Activated T-helper 1 cell treated with Interleukin-2 at 50 U/mL for 16 hours (primary cell): ENCODE measurements at places on chromosomes 16 and 17.

DNA sequence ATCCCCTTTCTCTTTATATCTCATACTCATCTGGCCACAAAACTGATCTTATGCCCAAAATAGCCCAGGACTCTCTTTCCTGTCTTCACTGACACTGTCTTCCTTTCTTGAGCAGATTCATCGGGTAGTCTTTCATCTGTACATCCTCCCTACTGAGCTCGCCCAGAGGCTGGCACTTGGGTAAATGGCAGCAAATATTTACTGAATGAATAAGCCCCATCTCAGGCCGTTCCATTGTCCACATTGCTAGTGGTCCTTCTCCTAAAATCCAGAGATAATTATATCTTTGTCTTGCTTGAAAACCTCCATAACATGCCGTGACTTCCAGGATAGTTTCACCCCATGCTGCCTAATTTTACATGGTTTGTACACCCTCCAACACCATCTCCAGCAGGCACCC lies 158.1 kb upstream of the SDK2 start:
- DNase-seq = no peak

DNA sequence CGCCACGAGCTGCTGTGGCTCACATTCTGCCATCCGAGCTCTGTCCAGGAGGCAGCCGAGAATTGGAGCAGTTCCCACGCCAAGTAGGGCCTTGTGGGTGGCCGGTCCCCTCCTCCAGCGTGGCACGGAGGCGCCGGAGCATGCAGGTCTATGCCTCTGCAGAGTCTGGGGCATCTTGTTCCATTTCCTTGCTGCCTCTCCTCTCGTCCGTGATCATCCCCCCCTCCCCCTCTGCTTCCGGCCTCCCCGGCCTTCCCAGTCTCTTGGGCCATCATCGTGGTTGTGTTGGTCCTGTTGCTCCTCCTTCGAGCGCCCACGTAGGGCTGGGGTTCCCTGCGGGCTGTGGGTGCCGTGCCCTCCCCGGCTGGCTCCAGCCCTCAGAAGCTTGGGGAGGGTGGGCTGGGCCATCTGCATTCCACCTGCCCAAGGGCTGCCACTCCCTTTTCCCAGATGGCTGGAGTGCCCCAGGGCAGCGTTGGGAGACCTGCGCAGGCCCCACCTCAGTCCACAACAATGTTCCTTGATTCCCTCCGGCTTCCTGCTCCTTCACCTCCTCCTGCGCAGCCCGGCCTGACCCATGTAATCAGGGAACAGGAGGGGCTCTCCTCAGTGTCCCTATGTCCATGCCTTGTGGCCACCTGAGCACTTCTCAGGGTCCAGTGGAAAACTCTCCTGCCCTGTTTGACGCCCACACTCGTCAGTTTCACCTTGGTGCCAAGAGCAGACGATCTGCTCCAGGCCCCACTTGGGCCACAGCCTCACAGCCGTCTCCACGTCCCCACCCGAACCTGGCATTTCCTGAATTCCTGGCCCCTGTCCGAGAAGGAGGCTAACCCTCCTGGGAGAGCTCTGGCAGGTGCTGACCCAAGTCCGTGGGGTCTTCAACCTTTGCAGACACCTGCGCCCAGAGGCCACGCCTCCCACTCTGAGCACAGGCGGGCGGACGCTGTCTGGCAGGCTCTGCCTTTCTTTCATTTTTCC lies 37.1 kb downstream of the BAIAP2 start:
- DNase-seq = no peak

GRCh38 chr17:11506635-11507034 lies 91.6 kb upstream of the DNAH9 start:
- no peak for DNase-seq

DNA sequence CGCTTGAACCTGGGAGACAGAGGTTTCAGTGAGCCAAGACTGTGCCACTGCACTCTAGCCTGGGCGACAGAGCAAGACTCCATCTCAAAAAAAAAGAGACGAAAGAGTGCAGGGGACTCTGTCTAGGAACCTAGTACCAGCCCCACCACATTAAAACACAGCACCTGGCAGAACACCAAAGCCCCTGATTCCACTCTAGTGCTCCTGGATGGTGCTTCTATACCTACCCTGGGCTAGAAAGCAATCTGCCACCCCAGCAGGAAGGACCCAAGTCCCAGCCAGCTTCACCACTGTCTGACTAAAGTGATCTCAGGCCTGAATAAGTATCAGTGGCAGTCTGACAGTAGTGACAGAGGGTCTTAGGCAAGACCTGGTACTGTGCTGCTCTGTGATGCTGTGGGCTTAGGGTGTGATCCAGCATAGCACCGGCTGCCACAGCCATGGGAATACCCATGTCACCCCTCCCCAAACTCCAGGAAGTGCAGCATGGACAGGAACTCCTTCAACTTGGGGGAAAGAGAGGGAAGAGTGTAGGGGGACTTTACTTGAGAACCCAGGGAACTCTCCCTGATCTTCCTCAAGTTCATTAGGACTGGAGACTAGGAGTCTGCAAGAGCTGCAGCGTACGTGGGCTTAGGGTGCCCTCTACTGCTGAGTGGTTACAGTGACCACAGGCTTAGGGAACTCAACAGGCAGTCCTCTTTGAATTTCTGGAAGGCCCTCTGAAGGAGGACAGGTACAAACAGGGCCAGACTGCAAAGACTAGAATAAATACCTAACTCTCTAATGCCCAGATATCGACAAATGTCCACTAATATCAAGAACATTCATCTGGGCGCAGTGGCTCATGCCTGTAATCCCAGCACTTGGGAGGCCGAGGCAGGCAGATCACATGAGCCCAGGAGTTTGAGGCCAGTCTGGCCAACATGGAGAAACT lies 30.0 kb upstream of the RNF43 start:
- DNase-seq = peak; percentile 13

GRCh38 chr17:3744014-3744413 lies 20.3 kb downstream of the HASPIN start:
- DNase-seq = no peak

DNA sequence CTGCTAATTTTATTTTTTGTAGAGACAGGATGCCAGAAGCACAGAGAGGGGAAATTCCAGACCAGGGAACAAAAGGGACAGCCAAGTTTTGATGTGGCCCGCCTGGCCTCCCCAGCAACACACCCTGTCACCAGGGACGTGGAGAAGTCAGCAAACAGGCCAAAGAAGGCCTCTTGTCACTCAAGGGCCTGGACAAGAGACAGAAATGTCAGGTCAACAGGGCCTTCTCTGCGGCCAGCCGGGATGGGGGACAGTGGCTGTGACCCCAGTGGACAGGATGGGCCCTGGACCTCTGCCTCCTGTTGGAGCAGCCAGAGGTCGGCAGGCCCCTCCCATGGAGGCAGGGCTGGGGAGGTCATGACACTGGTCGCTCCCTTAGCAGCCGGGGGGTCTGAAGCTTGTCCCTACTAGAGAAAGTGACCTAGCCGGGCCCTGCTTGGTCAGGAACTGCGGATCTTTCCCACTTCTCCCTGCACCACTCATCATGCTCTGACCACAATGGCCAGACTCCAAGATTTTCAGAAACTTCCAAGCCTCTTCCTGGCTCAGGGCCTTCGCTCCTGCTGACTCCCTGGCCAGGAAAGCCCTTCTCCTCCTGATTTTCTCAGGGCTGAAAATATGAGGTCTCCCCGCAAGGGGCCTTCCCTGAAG lies 9.2 kb upstream of the TVP23A start:
- DNase-seq = no peak

DNA sequence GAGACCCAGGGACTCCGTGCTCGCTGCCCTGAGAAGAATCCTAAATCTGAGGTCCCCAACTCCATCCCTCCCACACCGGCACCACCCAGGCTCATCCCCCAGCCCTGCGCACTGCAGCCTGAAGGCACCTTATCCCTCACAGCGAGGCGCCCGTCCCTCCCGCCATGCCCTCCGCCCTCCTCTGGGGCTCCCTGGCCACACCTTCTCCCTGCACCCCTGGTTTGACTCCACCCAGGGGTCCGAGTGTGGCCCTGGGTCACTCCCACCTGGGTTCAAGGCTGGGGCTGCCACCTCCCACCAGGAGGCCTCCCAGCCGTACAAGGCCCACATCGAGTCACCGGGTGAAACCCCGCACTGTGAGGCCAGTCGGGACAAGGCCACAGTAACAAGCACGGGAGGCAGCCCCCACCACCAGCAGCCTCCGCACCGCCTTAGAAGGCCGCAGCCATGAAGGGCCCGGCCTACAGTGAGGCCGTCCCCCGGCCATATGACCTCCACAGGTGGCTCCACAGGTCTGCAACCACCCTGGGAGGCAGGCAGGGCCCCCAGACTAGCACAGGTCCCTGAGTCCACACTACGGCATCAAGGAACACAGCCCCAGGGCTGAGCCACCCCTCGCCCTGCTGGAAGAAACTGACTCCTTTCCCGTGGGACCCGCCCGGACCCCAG lies 8.3 kb downstream of the HAGH start:
- no peak for DNase-seq

DNA sequence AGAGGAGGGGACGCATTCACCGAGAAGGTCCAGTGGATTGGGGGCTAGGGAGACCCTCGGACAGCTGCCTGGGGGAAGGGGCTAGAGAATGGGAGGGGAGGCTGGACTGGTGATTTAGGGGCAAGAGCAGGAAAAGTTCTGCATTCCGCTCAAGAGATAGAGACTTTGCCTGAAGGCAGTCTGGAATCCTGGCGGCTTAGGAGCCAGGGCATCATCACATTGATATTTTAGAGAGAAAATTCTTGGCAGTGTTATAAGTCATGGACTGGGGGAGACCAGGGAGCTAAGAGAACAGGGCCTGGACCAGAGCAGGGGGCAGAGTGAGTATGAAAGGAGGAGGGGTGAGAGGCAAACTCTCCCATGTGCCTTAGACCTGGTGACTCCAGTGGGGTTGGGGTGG lies 35.8 kb downstream of the MSI2 start:
- no peak for DNase-seq

DNA sequence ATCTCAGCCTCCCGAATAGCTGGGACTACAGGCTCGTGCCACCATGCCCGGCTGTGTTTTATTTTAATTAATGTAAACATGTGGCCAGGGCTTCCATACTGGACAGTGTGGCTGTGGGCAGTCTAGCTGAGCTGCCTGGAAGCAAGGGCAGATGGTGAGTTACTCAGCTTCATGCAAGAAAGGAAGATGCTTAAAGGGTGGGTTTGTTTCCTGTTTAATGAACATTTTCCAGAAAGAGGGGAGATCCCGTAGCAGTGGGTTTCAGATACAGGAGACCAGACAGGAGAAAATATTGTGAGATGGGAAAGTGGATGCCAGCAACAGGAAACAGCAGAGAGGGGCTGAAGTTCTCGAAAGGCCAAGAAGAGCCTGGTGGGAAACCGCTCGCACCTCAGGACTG lies 7.3 kb downstream of the MAPK8IP3 start:
- DNase-seq = no peak

- no peak for DNase-seq
These were observed 2254.6 kb downstream of the TP53TG3F start for GRCh38 chr16:35713762-35714650.

DNA sequence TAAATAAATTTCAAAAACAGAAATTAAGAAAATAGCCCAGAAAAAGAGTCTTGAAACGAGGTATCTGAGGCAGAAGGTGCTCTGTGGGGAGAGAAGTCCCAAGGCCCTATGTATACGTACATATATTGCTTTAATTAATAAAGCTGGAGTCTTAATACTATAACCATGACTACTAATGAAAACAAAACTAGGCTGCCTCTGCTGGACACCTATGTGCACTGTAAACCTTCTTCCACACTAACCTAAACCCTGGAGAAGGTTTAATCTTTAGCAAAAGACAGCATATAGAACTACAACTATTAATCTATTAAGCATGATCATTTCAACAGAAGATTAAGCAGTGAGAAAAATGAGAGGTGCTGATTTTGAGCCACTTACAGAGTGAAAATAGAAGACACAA lies 153.9 kb upstream of the C17orf78 start:
- no peak for DNase-seq

DNA sequence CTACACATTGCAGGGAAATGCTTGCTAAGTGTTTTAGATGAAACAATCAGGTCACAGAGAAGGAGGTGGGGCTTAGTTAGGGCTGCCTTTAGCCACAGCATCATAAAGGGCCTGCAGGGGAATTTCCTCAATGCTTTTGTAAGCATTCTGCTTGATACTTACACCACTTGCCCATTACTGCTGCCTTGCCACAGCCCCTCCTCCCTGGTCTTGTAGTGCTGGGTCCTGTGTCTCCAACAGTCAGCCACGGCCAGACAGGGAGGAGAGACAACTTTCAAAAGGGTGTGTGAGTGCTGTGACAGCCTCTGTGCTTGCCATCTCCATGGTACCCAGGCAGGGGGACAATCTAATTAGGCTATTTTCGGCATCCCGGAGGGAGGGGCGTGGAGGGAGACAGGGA lies 111.2 kb downstream of the SHISA9 start:
- DNase-seq = no peak

DNA sequence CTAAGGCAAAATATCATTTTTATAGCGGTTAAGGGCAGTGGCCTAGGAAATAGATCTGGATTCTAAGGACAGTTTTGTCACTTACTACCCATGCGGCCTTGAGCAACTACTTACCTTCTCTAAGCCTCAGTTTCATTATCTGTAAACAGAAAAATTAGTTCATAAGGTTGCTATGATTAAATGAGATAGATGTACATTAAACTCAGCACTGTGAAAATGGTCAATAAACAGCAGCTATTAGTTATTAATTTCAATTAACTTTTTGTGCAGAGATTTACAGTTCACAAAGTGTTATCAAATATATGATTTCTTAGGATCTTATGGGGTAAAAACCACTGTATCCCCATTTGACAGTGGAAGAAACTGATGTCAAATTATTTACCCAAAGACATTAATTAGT lies 135.5 kb upstream of the CORO6 start:
- DNase-seq = no peak

DNA sequence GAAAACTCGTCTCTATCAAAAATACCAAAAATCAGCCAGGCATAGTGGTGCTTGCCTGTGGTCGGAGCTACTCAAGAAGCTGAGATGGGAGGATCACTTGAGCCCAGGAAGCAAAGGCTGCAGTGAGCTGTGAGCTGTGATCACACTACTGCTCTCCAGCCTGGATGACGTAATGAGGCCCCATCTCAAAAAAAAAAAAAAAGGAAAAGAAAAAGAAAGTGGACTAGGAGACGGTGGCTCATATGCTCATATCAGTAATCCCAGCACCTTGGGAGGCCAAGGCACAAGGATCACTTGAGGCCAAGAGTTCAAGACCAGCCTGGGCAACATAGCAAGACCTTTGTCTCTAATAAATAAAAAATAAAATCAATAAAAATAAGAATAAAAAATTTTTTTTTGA lies 8.8 kb upstream of the SUMO2 start:
- no peak for DNase-seq

GRCh38 chr17:43767053-43767712 lies 8.6 kb upstream of the SOST start:
- DNase-seq = no peak

DNA sequence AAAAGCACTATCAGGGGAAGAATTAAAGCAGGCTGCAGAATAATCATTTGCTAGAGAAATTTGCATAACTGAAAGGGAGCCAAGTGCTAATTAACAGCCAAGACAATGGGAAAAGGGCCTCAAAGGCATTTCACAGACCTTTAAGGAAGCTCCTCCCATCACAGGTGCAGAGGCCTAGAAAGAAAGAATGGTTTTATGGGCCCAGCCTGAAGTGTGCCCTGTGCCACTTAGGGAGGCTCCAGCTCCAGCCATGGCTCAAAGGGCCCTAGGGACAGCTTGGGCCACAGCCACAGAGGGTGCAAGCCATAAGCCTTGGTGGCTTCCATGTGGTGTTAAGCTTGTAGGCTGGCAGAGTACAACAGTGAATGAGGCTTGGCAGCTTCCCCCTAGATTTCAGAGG lies 50.1 kb downstream of the RNF112 start:
- DNase-seq = no peak
